Posterior cingulate gyrus (tissue), 11 donors: ENCODE measurements at places on chromosomes 12 and 14.

GRCh38 chr12:13390381-13390861 lies 193.9 kb downstream of the EMP1 start:
- peak; percentile 89 for DNase-seq

DNA sequence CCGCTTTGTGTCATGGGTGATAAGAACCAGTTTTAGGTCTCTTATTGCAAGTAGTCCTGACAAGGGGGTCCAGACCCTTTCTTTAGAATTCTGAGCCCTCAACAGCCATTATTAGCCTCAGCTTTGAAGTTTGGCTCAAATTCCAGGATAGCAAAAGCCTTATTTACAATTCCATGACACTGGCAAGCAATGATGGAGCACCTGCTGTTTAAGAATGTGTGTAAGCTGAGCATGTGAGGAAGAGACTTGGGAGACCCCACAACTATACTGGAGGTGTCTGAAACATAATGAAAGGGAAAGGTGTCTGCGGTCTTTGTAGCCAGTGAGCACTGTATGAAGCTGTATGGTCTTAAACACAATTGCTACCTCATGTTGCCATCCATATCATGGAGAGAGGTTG lies 119.8 kb downstream of the TBX5 start:
- no peak for DNase-seq

DNA sequence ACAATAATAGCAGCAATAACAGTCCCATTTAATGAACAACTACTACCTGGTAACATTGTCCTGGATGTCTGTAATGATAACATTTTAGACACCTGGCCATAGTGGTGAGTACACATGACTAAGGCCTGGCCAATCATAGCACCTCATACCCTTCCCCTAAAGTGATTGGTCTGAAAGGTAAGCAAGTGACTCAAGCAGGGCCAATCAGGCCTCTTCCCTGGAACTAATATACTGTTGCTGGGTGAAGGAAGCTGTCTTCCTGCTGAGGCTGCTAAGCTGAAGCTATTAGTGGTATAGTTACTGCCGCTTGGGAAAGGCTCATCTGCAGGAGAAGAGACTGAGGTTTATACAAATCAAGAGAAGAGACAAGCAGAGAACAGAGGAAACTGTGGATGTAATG lies 18.7 kb upstream of the NOS1 start:
- no peak for DNase-seq

GRCh38 chr12:87921621-87922020 lies 107.6 kb downstream of the C12orf50 start:
- DNase-seq, result no peak

DNA sequence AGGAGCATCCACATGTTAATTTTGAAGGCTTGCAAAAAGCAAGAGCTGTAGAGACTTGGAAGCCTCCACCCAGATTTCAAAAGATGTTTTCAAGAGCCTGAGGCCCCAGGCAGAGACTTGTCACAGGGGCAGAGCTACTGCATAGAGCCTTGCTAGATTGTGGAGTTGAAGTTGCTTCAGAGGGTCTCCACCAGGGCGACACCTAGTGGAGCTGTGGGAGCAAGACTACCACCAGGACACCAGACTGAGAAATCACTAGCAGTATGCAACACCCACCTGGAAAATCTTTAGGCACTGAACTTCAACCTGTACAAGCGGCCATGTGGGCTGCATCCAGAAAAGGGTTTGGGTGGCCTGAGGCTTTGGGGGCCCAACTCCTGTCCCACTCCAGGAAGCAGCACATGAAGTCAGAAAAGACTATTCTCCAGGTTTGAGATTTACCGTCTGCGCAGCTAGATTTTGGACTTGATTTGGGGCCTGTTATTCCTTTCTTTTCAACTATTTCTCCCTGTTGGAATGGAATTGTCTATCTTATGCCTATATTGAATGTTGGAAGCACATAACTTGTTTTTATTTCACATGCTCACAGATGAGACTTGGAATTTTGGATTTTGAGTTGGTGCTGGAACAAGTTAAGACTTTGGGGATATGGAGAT lies 508.6 kb downstream of the FLRT2 start:
- peak; percentile 59 for DNase-seq

GRCh38 chr14:51929166-51929565 lies 60.2 kb upstream of the RTRAF start:
- no peak for DNase-seq

DNA sequence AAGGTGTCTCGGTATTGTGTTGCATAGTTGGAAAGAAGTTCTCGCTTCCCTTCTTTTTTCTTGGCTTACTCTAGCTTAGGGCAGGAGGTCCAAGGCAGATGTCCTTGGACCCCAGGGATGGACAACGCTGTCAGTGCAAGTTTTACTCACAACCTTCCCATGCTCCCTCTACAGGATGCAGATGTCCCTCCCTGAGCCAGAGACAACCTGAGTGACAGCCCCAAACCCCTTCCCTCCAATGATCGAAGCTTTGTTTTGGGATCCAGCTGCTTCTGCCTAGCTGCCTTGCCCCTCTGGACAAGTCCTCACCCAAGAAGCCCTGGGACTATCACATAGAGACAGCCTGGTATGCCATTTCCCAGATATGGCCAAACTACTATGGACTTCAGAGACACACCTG lies 112.0 kb upstream of the RAP1B start:
- no peak for DNase-seq

DNA sequence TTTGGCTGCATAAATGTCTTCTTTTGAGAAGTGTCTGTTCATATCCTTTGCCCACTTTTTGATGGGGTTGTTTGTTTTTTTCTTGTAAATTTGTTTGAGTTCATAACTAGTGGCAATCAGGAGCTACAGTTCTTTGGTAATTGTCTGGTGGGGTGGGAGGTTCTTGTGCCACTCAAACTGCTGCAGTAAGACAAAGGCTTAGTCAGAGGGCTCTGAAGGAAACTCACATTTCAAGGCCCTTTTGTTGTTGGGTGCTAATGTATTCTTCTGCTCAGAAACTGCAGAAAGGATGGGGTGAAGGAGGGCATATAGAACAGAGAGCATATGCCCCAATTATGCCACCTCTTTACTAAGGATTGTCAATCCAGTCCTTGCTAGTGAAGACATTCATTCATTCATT lies 21.9 kb downstream of the MYRFL start:
- no peak for DNase-seq

DNA sequence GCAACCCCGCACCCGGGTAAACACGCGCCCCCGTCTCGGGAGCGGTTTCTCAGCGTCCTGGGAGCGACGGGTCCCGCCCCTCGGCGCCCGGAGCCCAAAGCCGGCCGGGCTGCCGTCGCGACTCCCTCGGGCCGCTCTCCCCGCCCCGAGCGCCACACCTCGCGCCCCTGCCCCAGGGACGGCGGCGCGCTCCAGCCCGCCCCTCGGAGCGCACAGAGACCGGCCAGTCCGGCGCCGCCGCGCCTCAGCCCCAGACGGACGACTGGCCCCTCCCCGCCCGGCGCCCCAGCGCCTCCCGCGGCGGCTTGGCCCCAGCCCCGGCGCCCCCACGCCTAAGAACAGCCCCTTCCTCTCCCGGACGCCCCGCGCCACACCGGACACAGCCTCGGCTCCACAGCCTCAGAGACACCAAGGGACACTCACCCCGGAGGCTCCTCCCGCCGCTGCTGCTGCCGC lies 411 bp downstream of the BTBD7 start:
- DNase-seq, result peak; percentile 77

GRCh38 chr14:77620222-77620870 lies 3.9 kb upstream of the SPTLC2 start:
- no peak for DNase-seq

GRCh38 chr12:104133321-104133720 lies 4.7 kb downstream of the NFYB start:
- no peak for DNase-seq

DNA sequence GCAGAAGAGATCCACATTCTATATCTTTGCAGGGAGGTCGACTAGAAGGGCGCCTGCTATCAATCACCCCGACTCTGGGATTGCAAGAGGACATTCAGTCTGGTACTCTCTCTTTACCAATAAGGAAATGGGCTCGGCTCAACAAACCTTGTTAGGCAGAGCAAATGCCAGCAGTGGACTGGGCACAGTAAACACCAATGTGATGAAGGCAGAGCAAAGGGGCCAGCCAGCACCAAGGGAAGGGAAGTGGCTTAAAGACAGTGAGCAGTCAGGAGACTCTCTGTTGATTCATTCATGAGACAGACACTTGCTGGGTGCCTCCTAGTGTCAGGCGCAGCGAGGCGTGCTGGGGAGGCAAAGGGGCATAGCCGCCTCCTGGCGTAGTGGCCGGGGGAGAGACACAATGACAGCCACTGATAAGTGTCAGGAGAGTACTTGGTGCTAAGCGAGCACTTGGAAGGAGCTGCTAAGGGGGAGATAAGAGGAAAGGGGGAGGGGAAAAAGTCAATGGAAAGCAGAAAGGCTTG lies 34.1 kb downstream of the TMCC3 start:
- peak; percentile 54 for DNase-seq

DNA sequence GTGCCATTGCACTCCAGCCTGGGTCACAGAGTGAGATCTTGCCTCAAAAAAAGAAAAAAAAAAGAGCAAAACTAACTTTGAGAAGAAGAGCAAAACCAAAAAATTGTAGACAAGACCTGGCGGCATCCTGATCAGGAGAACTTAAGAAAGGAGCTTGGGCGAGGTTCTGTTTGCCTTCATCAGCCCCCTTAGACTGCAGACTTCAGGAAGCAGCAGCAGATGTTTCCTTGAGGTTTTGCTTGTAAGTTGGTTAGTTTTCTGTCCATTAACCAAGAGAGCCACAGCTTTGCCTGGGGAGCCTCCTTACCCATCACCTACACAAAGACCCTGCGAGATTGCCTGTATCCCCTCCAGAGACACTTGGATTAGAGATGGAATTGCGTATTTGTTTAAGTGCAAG lies 189.0 kb downstream of the AACS start:
- DNase-seq, result no peak

DNA sequence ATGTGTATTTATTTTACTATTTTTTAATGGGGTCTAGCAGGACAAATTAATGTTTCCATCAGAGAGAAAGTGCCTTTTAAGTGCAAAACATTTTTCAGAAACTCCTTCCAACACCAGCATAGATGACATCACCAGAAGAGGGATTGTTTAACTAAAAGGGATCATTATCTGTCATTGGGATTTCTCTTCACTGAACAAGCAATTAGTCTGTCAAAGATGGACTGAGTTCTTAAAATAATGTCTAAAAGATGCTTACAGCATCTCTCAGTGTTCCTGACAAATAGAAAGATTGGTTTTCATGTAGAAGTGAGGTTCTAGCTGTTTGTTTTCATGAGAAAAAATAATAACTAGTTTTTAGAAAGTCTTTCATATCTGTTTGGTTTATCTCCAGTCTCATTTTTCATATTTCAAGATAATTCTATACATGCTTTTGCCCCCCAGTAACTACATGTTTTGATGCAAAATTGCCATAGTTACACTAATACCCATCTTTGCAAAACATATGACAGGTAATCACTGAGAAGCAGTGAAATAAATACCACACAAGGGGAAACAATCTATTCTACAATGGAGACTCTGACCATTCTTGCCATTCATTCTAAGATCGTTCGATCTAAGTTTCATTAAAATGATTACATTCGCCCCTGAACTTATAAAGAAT lies 850.3 kb downstream of the GALC start:
- no peak for DNase-seq

GRCh38 chr14:58722441-58722840 lies 84.7 kb downstream of the DACT1 start:
- no peak for DNase-seq

DNA sequence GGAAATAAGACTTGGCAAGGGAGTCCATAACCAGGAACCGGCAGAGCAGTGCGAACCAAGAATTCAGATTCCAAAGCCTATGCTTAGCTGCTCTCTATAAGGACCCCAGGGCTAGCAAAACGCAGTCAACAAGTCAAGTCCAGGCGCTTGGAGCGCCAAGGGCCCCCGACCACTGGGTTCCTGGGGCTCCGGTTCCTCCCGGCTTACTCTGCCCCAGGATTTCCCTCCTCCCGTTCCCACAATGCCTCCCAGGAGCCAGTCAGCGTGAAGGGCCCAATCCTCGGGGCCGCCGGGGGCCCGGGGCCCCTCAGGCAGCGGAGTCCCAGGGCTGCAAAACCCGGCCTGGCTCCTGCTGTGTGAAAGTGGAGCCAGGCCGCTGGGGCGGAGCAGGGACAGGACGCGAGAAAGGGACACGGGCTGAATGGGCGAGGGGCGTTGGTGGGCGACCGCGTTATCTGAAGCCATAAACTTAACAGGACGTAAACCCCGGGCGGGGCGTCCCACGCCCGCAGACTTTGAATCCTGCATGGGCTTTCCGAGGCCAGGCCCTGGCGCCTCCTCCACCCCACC lies 1.5 kb downstream of the KRT8 start:
- peak; percentile 19 for DNase-seq

DNA sequence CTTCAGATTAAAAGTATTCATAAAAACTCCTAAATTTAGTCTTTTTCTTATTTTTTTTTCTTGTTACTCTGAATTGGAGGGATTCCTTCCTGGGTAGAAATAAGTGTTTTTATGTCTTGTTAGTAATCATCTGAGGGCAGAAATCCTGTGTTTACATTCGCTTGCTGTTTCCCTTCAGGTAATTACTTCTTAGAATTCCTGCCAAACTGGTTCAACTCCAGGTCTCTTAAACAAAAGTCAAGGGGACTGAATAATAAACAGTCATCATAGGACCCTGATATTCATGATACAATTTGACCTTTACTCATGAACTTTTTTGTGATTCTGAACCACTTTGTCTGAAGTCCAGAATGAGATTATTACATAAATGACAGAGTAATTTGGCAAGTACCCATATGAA lies 843.9 kb downstream of the FLRT2 start:
- DNase-seq, result no peak

GRCh38 chr12:81723361-81723760 lies 35.8 kb downstream of the PPFIA2 start:
- no peak for DNase-seq

DNA sequence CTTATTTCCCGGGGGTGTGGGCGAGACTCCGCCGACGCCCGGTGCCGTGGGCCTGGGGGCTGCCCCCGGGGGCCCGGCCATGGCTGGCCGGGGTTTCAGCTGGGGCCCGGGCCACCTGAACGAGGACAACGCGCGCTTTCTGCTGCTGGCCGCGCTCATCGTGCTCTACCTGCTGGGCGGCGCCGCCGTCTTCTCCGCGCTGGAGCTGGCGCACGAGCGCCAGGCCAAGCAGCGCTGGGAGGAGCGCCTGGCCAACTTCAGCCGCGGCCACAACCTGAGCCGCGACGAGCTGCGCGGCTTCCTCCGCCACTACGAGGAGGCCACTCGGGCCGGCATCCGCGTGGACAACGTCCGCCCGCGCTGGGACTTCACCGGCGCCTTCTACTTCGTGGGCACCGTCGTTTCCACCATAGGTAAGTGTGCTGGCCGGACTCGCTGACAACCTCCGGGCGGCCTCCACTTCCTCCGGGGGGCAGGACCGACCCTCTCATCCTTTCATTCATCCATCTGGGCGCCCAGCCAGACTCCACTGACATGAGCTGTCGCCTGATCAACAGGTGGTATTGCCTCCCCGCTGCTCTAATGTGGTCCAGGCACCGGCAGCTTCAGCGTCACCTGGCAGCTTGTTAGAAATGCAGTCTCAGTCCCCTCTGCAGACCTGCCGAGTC lies 467 bp downstream of the KCNK13 start:
- no peak for DNase-seq

DNA sequence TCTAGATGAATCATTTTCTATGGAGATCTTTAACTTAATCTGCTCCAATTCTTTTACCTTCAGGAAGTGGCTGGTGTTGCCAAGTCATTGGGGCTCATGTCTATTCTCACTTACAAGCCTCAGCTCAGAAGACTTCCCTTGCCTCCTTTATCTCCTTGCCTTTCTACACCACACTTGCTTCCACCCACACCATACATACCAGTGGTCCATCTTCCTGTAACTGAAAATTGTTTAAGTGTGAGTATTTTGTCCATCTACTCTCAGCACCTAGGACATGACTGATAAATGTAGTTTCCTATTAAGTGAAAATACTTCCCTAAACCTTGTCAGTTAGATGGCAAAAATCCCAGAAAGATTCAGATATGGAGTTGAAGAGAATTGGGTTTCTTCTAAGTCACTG lies 199.7 kb upstream of the CPNE8 start:
- no peak for DNase-seq
